ENCODE measurements at places on chromosomes 11 and 22.
A peak's percentile ranks its signal among the peaks of the same experiment; 100 is the strongest.

- peak; percentile 95 for DNase-seq
Measured at GRCh38 chr11:114280696-114281095, 15.5 kb upstream of the NNMT start.

DNA sequence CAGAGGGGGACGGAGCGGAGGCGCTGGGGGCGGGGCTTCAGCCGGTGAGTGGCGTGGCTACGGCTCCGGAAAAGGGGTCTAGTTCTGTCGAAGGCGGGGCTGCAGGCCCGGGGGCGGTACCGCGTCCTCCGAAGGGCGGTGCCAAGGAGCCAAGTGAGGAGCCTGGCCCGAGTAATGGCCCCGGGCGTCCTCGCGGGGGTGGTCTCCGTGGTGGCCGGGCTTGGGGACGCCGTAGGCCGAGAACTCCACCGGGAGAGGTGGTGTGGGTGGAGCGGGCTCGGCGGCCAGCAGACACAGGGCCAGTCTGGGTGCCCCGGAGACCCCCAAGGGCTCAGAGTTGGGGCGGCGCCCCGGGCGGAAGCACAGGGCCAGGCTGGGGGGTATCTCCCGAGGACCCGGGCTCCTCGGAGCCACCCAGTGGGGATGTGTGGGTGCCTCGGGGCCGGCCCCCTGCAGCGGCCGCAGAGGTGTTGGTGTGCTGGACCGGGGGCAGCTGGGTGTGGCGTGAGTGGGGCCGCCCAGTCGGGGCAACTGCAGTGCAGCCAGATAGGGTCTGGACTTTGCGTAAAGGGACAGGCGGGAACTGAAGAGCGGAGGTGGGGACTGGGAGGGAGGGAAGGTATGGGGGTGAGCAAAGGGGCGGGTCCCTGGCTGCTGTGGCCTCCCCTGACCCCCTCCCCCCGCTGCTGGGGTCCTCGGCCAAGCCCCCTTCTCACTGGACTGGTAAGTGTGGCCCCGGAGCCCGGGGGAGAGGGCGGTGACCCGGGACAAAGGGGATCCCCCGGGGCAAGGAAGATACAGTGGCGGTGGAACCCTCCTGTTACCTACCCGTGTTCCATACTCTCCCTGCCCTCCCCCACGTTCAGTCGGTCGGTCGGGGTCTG is 838 bp downstream of the FKBP2 start:
- DNase-seq: peak; percentile 79

GRCh38 chr22:37208401-37209139 is 3.7 kb downstream of the SSTR3 start:
- no peak for DNase-seq

GRCh38 chr11:112016765-112017376 is 8.3 kb upstream of the DLAT start:
- DNase-seq: no peak

DNA sequence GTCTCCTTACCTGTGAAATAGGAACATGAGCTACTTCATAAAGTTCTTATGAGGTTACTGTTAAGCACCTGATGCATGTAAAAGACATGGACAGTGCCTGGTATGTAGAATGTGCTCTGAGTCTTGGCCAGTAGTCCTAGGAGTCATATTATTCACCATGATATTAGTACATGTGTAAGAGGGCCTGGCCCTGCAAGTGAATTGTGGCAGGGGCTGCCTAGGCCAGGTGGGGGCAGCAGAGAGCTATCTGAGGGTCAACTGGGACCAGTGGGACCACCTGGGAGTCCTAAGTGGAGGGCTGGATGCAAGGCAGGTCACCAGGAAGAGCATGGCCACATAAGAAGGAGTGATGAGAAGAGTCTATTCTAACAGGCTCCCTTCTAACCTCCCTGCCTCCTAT is 529.5 kb downstream of the SOX6 start:
- DNase-seq: peak; percentile 85
